ENCODE measurements at places on chromosomes 6 and 20.

DNA sequence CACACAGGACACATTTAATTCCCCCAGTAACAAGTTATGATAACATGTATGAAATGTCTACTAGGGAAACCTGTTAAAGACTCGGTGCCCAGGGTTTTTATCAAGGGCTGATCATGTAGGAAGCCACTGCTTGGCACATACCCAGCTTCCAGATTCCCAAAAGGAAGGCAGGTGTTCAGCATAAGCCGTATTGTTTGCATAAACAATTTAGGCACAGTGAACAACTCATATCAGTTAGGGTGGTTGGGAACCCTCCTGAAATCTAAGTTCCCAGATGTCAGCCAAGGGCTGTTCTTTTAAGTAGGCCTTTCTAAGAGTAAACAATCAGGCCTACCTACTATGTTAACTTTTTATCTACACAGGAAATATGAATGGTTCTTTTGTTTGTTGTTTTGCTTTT, 74.1 kb downstream of the ASXL1 start:
- DNase-seq = no peak

- no peak for DNase-seq
Measured at GRCh38 chr6:15284743-15285142, 38.9 kb downstream of the JARID2 start.

- no peak for DNase-seq
Measured at GRCh38 chr6:35497571-35498421, 917 bp upstream of the TEAD3 start.

GRCh38 chr20:47875297-47876025, 90.2 kb upstream of the SULF2 start:
- no peak for DNase-seq

DNA sequence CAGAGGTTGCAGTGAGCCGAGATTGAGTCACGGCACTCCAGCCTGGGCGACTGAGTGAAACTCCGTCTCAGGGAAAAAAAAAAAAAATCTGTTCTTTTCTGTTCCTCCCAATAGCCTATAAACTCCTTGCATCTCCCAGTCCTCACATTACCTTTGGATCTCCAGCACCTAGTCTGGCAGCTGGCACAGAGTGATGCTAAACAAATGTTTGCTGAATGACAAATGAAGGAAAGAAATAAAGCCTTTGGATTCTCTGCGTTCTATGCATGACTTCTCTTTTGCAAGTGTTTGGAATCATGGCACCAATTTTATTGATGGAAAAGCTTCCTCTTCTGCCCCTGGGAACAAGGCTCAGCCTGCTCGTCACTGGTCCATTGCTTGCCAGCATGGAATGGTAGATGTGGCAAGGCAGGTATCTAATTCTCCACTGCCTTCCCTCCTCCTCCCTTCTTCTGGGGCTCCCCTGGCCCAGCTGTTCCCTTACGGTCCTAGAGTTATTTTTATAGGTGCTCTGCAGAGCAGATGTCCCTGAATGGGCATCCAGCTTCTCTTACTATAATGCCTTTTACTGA, 53.6 kb upstream of the FYN start:
- no peak for DNase-seq

DNA sequence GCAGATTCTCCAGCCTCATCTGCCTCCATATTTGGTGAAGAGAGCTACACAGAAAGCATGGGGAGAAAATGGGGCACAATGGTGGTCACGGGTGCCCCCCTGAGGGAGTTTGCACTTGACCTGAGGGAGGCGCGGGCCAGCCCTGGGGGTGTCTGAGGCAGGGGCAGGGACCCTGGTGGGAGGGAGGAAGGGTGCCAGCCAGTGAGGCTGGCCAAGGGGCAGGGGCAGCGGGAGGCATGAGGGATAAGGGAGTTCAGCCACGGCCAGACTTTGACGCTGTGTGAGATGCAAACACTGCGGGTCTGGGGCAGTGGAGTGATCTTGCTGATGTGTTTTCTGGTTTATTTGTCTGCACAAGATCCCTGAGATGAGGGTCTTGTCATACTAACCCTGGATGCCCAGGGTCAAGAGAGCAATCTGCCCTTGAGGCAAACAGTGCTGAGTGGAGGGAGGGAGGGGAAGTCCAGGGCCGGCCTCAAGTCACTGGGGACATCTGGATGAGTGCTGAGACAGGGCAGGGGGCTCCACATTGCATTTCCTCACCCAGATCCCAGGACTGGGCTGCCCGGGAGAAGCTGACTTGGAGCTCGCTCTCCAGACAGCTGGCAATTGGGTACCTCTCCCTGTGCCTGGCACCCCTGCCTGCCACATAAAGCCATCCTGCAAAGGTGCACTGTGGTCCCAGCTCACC, 8.8 kb upstream of the PCMTD2 start:
- no peak for DNase-seq

- DNase-seq = no peak
Measured at GRCh38 chr6:92259171-92259570, 1160.2 kb downstream of the EPHA7 start.

DNA sequence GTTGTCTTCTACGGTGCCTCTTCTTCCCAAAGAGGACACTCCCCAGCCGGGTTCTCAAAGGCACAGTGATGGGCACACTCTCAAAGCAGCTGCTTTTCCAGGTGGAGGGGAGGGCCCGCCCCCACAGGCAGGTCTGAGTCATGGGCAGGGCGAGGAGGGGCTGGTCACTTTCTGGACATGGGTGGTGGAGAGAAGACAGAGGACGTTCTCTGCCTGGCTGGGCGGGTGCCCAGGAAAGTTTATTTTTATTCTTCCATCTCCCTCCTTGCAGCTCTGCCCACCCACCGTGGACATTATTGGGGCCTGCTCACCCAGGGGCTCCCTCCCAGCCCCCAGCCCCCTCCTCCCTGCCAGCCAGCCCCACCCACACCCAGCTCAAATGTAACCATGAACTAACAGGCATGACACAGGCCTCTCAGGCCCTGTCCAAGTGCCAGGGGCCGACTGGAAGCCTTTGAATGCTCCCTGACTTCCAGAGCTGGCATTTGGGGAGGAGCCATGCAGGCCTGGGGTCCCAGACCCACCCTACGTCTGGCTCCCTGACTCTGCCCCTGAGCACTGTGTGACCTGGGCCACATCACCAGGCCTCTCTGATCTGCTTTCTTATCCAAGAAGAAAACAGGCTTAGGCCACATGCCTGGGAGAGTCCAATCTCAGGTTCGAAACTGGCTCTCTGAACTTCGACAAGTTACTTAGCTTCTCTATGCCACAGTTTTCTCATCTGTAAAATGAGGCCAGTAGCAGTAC, 8.0 kb downstream of the TGM2 start:
- DNase-seq = no peak

Measured in T-helper 17 cell (primary cell).